ENCODE measurements at places on chromosomes 6 and 20.
A peak's percentile ranks its signal among the peaks of the same experiment; 100 is the strongest.

- DNase-seq: no peak
Observed at GRCh38 chr20:43830883-43831282, 83.8 kb upstream of the TOX2 start.

- DNase-seq: no peak
Observed at GRCh38 chr20:51930775-51931174, 128.5 kb upstream of the SALL4 start.

- DNase-seq: no peak
Observed at GRCh38 chr6:113089056-113089455, 741.9 kb downstream of the RFPL4B start.

- DNase-seq: no peak
Observed at GRCh38 chr6:5442916-5443315, 181.6 kb downstream of the FARS2 start.

GRCh38 chr6:16639684-16640480 is 121.4 kb downstream of the ATXN1 start:
- DNase-seq: no peak

DNA sequence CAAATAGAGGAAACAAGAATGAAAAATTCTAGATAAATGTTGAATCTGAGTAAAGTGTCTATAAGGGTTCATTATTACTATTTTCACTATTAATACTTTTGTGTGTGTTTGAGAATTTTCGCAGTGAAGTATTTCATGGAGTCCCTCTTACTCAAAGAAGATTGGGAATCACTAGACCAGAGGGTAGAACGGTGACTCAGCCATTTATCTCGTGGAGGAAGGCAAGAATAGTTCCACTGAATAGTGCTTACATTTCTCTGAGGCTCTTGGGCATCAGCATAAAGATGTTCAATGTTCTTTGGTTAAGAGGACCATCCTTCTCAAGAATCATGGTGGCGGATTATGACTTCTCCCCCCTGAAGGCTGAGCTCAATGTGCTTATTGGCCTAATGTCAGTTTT is 376.7 kb upstream of the ARID1B start:
- DNase-seq: no peak

- DNase-seq: no peak
Observed at GRCh38 chr20:24017458-24017755, 28.8 kb upstream of the GGTLC1 start.

- DNase-seq: no peak
Observed at GRCh38 chr20:51807720-51808250, 5.5 kb upstream of the SALL4 start.

DNA sequence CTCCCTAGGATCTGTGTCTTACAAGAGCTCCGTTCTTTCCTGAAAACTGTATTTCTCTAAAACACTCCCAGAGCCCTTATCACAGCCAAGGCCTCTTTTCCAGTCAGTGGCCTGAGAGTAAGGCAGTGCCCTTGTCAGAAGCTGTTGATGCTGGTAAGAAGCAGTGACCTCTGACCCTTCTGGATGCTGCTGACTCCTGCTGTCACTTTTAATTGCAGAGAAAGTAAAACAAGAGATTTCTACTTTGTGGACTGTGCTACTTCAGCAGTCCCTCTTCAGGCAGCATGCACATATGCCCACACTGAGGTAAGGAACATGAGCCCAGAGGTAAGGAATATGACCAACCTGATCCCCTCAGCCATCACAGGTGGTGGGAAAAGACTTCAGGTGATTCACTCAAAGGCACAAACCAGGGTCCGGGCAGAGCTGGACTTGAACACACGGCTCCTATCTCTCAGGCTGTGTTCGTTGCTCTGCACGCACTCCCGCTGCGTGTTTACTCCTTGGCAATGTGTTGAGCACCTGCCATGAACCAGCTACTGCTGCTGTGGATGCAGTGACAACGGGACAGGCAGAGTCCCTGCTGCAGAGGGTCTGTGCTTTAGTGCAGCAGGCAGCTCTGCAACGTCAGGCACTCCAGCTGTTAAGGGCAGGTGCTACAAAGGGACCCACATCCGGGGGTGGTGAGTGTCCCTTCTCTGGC is 201.9 kb upstream of the CST7 start:
- no peak for DNase-seq

DNA sequence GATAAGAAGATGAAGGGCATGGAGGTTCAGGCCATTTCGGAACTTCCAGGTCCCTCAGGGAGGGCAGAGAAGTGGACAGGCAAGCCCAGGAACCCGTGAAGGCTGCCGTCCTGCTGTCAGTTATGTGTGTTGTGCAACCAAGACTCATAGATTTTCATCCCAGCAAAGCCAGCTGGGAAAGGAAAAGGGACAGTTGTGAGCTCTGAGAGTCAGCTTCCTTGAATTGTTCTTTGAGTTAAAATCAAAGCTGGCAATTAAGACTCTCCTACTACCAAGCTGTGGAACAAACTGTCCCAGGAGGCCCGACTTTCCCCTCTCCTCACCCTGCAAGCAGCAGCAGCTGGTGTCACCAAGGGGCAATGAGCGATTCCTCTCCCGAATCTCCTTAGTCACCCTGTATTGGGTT is 46.3 kb upstream of the IYD start:
- no peak for DNase-seq

DNA sequence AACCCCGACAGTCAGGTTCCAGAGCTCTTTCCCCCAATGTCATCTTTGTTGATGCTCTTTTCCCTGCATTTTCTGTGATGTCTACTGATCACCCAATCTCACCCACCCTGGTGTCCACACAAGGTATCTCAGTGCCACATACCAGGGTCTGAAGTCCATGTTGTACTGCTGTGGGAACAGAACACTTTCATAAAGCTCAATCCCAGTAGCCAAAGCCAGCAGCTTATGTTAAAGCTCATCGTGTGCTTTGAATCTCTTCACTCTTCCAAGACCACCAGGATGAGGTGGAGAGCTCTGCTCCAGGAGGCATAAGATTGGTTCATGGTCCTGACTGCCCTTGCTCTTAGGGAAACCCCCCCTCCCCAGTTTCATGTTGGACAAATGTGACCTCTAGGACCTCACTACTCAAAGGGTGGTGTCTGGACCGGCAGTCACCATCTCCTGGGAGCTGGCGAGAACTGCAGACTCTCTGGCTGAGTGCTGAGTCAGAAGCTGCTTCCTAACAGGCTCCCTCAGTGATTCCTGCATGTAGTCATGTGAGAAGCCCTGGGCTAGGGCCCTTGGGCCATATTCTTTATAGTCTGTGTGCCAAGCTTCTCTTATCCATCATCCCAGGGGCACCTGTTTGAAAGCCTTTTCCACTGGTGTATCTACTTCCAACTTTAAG is 13.4 kb upstream of the CPNE5 start:
- DNase-seq: no peak

DNA sequence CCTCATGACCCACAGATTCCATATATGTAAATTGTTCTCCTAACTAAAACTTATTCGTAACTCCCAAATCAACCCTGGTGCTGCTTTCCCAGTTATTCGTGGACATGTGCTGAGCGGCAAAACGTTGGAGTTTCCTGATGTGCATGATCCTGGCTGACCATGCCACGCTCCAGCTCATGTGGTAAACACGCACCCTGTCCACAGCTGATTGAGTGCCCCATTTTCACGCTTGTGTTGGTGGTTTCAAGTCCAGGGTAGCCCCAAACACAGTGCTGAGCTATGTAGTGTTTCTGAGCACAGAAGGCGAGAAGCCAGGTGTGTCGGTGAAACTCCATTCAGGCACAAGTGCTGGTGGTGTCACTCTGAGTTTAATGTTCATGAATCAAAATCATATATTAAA is 19.1 kb upstream of the FOXC1 start:
- no peak for DNase-seq

- DNase-seq: no peak
Observed at GRCh38 chr6:127811900-127812570, 88.8 kb downstream of the THEMIS start.

DNA sequence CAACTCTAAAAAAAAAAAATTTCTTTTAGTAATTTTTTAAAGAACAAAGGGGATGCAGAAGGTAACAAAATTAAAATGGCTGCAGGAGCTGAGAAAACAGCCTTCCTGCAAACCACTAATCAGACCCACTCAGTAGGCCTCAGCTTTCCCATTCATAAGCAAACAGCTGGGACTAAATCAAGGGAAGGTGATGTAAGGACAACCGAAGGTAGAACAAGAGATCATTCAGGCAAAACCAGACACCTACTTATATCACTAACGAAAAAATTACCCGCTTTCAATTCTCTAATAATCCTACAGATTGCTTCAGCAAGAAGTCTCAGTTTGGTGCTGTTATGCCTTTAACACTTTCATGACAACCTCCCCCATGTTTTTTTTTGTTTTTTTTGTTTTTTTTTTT is 124.0 kb downstream of the ZMYND8 start:
- no peak for DNase-seq

DNA sequence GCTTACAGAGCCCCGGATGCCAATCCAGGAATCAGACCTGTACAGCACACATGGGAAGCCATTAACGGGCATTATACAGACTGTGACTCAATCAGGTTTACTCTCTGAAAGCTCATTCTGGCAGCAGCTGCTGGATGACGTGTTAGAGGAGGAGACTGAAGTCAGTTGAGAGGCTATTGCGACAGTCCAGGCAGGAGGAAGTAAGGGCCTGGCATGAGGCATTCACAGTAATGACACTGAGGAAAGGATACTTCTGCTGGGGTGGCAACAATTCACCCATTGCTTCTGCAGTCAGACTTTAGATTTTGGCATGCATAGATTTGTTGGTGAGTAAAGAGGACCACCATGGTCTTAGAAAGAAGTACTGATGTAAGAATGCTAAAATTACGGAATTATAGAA is 151.0 kb upstream of the HEY2 start:
- DNase-seq: peak; percentile 21

DNA sequence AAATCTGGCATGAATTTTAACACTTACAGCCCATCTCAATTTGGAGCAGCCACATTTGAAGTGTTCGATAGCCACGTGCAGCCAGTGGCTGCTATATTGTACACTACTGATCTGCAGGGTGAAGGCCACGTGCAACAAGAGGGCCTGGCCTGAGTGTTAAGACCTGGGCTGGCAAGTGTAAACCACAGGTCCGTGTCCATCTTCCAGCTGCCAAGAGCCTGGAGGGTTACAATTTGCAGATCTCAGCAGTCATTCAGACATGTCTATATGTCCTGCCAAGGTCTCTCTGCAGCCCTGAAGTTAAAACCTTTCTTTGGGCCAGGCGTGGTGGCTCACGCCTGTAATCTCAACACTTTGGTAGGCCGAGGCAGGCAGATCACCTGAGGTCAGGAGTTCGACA is 14.1 kb downstream of the SGK2 start:
- no peak for DNase-seq

GRCh38 chr6:41646026-41646795 is 7.9 kb downstream of the MDFI start:
- no peak for DNase-seq

- DNase-seq: no peak
Observed at GRCh38 chr6:161143663-161144430, 130.0 kb downstream of the AGPAT4 start.

DNA sequence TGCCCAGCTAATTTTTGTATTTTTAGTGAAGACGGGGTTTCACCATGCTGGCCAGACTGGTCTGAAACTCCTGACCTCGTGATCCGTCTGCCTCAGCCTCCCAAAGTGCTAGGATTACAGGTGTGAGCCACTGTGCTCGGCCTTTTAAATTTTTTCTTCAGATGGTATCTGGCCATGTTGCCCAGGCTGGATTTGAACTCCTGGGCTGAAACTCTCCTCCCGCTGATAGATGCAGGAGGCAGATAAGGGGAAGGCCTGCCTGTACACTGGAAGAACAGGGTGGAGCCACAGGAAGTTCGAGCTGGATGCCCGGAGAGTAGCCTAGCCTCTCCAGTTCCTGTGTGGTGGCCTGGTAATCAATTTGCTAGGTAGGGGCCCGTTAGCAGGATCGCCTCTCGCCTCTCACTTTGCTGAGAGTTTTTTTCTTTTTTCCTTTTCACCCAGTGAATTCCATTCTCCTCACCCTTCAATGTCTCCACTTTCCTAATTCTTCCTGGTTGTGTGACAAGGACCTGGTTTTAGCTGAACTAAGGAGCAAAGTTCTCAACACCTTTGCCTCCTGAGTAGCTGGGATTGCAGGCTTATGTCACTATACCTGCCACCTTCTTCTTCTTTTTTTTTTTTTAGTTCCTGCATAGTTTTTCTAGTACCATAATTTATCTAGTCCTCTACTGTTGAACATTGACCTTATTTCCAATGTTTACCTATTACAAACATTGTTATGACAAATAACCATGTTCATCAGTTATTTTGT is 19.4 kb upstream of the ITCH start:
- DNase-seq: no peak

DNA sequence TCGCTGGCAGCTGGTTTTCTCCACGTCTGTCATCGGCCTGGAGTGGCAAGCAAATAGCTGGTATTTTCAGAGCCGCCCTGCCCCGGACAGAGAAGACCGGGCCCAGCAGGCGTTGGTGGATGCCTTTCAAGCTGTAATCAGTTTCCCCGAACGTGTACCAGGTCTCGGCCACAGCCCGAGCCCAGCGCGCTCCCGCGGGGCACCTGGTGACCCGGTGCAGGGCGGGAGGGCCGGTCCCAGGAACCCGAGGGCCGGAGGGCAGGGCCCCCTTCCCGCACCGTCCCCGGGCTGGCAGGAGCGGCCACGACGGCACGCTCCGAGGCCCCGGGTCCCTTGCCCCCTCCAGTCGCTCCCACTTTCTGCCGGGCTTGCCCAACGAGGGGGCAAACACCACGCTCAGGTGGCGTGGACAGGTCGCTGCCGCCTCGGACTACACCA is 348 bp upstream of the PYGB start:
- no peak for DNase-seq

DNA sequence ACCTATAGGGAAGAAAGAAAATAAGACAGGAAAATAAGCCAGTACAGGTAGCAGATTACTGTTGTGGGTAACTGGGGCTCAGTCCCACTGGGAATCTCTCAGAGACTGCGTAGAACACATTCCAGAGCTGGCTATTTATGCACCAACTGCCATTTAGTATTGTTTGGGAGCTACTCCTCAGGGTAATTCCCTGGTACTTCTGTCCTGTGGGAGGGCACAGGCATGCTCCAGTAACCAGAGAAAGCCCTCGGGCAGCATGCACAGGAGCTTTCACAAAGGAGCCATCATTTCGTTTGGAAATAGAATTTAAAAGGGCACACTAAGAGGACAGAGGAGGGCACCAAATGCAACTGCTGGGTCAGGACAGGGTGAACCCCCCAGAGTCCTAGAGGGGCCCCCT is 148.0 kb upstream of the LRFN2 start:
- no peak for DNase-seq

DNA sequence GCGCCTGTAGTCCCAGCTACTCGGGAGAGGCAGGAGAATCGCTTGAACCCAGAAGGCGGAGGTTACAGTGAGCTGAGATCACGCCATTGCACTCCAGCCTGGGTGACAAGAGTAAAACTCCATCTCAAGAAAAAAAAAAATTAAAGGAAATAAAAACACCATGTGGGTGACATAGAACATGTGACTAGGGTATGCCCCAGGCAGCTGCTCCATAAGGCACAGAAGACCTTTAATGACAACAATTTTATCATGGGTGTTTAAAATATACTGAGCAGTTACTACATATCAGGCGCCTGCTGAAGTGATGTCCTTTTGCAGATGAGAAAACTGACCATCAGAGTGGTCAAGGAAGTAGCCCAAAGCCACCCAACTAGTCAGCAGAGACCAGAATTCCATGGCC is 8.0 kb downstream of the PEDS1 start:
- no peak for DNase-seq

- DNase-seq: no peak
Observed at GRCh38 chr6:31471711-31472110, 26.2 kb upstream of the MICB start.

- DNase-seq: no peak
Observed at GRCh38 chr6:44511126-44511525, 123.6 kb downstream of the CDC5L start.

- no peak for DNase-seq
Observed at GRCh38 chr6:106064756-106065155, 21.4 kb upstream of the PRDM1 start.

- no peak for DNase-seq
Observed at GRCh38 chr6:107019047-107019446, 9.0 kb upstream of the MTRES1 start.

All from NCI-H187 (cell line).